Right cardiac atrium (tissue), 5 donors: ENCODE measurements at places on chromosomes 11 and 22. TPM values are rescaled to one million over a fixed set of nuclear protein-coding genes. Genes with fewer than 3 reads are reported as not detected.

GRCh38 chr22:41696703-41697102 is 2.6 kb upstream of the MEI1 start:
- no peak for DNase-seq

GRCh38 chr11:13674799-13675509 is 6.5 kb downstream of the FAR1 start:
- no peak for DNase-seq

GRCh38 chr11:128686745-128687177 is 7.1 kb upstream of the FLI1 start:
- peak; percentile 81 for DNase-seq

PLAAT2 gene
- total RNA-seq, result not detected

- no peak for DNase-seq
Measured at GRCh38 chr11:61829806-61830205, 1.7 kb downstream of the FADS2 start.

B4GALNT4 gene
- total RNA-seq, result 1.4 TPM

DNA sequence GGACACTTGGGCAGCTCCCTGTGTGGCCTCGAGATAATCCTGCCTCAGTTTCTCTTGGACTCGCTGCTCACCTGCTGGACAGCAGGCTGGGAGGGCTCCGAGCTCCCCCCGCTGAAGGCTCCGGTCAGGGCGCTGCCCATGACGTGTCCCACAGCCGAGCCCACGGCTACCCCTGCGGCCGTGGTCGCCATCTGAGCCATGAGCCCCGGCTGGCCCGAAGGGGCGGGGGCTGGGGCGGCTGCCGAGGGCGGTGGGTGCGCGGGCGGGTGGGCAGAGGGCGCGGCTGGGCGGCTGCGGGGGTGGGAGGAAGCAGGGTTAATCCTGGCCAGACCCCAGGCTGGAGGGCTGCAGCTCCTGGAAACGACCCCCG is 484 bp downstream of the CHCHD10 start:
- no peak for DNase-seq

DNA sequence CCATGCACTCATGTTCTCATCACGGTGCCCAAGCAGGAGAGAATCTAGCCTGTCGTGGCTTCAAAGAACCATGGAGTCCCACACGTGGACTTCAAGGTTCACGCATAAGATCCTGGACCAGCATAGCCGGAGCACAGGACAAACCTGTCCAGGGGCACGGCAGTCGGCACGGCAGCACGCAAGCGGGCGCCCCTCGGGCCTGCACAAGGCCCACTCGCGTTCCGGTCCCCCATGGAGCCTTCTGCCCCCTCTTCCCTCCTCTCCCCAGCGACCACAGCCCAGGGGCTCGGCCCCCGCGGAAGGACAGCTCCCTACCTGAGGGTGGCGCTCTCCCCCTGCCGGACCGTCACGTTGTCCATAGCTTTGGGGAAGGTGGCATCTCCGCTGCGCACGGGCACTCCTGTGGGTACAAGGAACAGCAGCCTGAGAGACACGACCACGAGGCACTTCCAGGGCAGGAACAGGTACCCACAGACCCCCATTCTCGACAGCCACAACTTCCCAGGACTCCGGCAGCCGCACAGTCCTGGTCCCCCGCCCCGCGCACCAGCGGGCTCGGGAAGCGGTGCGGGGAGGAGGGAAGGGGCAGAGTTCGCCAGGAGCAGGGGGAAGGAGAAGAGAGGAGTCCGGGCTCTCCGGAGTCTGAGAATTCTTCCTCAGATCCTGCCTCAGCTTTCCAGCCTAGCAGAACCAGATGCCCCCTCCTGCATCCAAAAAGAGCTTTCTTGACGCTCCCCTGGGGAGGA is 589.5 kb downstream of the OPCML start:
- no peak for DNase-seq

DNA sequence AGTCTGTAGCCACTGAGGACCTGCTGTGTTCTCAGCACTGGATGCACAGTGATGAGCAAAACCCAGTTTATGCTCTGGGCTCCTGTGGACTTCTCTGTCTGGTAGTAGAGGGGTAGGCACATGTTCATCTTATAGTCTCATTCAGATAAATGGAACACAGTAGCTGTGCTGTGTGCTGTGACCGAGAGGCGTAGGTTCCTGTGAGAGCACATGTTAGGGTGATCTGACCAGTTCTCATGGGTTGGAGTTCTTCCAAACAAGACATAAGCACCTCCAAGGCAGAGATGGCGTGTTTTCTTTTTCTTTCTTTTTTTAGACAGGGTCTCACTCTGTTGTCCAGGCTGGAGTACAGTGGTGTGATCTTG is 154.8 kb upstream of the RASSF10 start:
- no peak for DNase-seq

- DNase-seq, result no peak
Measured at GRCh38 chr22:37253126-37253660, 9.1 kb upstream of the RAC2 start.
